Activated CD4-positive, alpha-beta T cell treated with anti-CD3 and anti-CD28 coated beads, Interleukin-2, amount 10 ng/mL, durations not matched to agents 7 days and 5 days (primary cell): ENCODE measurements at places on chromosomes 11 and 22. TPM values are rescaled to one million over a fixed set of nuclear protein-coding genes. Genes with fewer than 3 reads are reported as not detected.

The LDHAL6A gene
- not detected for total RNA-seq

The MAP4K2 gene
- 91.2 TPM for total RNA-seq

DNA sequence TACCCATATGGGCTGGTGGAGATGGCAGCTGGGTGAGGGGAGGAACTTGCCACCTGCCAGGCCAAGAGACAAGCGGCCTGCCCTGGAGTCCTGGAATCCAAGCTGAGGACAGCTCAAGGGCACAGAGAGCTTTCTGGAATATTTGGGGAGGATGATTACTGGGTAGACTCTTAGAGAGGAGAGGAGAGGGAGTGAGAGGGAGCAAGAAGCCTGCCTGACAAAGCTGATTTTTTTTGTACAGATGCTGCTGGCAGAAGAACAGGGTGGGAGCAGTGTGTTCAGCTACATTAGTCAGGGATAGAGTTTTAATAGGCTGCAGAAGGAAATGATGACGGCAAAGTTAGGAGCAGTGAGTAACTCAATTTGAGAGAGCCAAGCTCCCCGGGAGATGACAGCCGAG lies 299.3 kb downstream of the NXPE2 start:
- H3K4me1 ChIP-seq, result no peaks in the 10 kb centered on the region
- H3K27ac ChIP-seq, result no peak overlapping the region
- H3K27me3 ChIP-seq, result no peaks in the 10 kb centered on the region
- no peak overlapping the region for H3K4me3 ChIP-seq
- DNase-seq, result no peak
- no peaks in the 10 kb centered on the region for H3K36me3 ChIP-seq

DNA sequence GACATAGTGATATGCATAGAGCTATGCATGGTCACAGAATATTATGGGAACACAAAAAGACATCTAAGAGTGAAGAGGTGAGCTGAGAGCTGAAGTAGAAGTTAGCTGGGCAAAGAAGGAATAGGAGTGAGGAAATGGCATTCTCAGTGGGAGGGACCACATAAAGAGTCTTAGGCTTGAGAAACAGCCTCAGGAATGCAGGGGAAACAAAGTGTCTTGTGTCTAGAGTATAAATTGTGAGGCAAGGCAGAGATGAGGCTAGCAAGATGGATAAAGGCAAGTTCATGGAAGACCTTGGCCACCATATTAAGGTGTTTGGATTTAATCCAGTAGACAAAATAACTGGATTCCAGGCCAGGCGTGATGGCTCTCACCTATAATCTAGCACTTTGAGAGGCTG lies 40.6 kb upstream of the CRTAM start:
- no peak overlapping the region for H3K27ac ChIP-seq
- peaks cover 7% of the 10 kb centered on the region for H3K36me3 ChIP-seq

DNA sequence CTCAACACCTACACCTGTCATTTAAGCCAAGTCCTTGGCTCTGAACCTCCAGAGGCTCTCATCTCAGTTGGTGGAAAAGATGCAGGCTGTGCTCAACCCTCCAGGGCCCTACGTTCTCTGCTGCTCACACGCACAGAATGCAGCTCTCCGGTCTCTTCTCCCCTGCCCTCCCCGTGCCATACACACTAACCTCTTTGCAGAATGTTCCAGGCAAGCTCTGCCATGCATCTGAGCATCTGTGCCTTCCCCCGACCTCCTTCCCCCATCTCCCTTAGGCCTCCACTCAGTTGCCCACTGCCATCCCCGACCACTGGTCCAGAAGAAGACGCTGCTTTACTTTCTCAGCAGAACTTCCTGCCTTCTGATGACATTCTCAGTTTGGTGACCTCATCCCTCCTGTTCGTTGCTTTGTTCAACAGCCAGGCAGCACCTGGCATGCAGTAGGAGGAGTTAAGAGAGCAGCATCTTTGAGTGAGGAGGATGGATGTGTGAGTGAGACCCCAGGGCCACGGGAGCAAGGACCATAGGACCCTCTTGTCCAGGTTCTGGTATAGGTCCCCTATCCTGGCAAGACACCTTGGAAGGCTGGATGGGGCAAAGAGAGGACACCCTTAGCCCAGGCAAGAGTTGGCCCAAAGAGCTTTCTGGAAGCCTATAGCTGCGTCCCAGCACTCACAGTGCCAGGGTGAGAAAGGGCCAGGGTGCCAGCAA lies 598.0 kb downstream of the BRD1 start:
- H3K4me1 ChIP-seq, result no peaks in the 10 kb centered on the region
- no peaks in the 10 kb centered on the region for H3K27me3 ChIP-seq
- H3K27ac ChIP-seq, result no peak overlapping the region
- H3K4me3 ChIP-seq, result no peak overlapping the region

GRCh38 chr11:69524291-69524882 lies 42.9 kb downstream of the LINC01488 start:
- H3K27me3 ChIP-seq, result peaks cover 3% of the 10 kb centered on the region
- no peak overlapping the region for H3K27ac ChIP-seq
- no peaks in the 10 kb centered on the region for H3K4me1 ChIP-seq
- DNase-seq, result no peak
- H3K36me3 ChIP-seq, result no peaks in the 10 kb centered on the region
- no peak overlapping the region for H3K4me3 ChIP-seq

DNA sequence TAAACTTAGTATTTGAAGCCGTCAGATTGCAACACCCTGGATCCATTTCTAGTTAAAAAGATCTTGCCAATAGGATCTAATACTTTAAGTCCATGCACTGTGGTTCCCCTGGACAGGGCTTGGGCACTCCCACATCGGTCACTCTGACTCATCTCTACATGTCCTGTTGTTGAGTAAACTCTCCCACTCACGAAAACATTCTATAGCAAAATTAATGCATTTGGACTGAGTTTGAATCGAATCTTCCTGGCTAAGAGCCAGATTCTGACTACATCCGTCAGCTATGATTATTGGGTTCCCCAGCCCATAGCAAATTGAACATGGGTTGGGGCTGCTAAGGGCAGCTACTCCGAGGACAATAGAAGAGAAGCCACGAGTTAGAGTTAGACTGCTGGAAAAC lies 182.1 kb upstream of the SORL1-AS1 start:
- no peak overlapping the region for H3K4me3 ChIP-seq
- H3K36me3 ChIP-seq, result peaks cover 29% of the 10 kb centered on the region
- DNase-seq, result no peak
- no peaks in the 10 kb centered on the region for H3K27me3 ChIP-seq

- no peaks in the 10 kb centered on the region for H3K27me3 ChIP-seq
- no peak overlapping the region for H3K27ac ChIP-seq
- H3K4me3 ChIP-seq, result no peak overlapping the region
- H3K4me1 ChIP-seq, result no peaks in the 10 kb centered on the region
- no peak for DNase-seq
Measured at GRCh38 chr11:29315275-29315674, 701.6 kb downstream of the KCNA4 start.

GRCh38 chr11:15965562-15966250 lies 390.6 kb downstream of the SOX6 start:
- H3K27ac ChIP-seq, result no peak overlapping the region
- H3K4me1 ChIP-seq, result no peaks in the 10 kb centered on the region
- no peaks in the 10 kb centered on the region for H3K27me3 ChIP-seq
- H3K36me3 ChIP-seq, result no peaks in the 10 kb centered on the region
- no peak overlapping the region for H3K4me3 ChIP-seq

GRCh38 chr11:116579031-116579653 lies 193.6 kb downstream of the BUD13 start:
- no peaks in the 10 kb centered on the region for H3K4me1 ChIP-seq
- DNase-seq, result no peak
- no peaks in the 10 kb centered on the region for H3K36me3 ChIP-seq
- H3K27ac ChIP-seq, result no peak overlapping the region
- H3K27me3 ChIP-seq, result peaks cover 56% of the 10 kb centered on the region

The MPZL2 gene
- total RNA-seq, result 5.5 TPM
